Activated gamma-delta T cell (primary cell): ENCODE measurements at places on chromosomes 4 and X.

GRCh38 chr4:140641789-140642439, 73.2 kb upstream of the UCP1 start:
- DNase-seq: no peak

DNA sequence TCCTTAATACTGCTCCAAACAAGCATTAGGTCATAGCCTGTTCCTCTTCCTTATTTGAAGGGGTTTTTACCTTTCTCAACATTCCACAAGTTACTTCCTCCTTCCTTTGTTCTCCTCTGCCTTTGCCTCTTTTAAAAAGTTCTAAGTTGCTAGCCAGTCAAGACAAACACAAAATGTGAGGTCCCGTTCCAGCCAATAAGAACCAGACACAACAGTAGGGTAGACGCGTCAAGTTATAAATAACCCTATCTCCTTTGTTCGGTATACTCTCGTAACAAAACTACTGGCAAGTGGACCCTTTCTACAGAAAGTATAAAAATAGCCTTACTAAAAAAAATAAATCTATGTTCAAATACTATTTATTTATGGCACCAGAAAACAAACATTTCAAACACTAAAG, 6.3 kb upstream of the ACE2 start:
- no peak for DNase-seq

- no peak for DNase-seq
Observed at GRCh38 chr4:113618205-113618604, 143.3 kb downstream of the CAMK2D start.

DNA sequence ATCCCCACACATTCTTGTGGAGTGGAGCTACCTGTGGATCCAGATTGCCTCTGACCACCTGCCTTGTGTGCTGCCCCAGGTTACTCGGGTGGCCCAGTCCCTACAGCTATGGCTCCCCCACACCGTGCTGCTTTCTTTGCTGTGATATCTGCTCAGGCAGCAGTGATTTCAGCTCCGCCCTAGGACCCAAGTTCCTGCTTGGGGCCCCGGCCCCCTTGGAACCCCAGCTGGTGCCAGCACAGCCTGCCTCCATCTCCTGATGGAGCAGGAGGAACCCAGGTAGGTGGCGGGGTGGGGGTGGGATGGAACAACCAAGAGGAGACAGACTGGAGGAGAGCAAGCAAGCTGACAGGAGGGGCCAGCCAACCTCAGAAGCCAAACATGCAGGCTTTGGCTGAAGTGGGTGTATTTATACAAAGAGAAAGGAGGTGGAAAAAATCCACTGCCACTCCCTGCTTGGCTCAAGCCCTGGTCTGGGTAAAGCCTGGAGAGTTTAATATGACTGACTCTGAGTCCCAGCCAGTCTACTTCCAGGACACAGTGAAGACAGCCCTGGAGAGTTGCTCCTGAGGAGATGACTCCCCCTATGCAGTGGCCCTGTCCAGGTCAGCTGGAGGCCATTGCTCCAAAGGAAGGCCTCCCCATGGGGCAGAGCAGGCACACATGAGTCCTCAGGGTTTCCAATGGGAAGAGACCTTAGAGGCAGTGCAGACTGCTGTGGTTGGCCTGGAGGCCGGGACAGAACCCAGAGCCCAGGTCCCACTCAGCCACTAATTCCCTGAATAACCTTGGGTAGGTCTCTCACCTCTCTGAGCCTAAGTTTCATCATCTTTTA, 197.1 kb upstream of the MAMLD1 start:
- no peak for DNase-seq

DNA sequence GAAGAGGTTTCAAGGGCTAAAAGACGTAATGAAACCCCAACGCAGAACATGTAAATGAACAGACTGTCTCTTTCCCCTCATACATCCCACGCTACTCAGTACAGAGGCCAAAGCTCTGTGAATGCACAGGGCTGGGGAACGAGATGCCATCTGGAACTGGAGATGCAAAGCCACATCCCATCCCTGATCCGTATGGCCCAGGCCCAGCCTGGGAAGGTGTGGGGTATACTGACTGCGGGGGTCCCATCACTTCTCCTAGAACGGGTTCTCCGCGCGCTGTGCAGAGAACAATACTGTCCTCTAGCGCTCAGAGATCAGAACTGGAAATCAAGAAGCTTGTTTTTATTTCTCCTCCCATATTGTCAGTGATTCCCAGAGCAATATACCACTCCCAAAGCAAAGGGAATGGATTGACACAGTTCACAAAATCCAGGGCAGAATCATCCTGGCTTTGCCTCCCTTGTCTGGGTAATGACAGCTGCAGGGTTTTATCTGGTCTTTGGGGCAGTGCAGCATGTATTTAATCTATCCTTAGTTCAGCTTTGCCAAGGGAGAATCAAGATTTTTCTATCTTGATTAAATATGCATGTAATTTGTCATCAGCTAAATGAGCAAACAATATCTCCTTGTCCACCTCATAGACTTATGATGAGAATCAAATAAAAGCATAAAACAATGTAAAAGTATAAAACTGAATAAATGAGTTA, 47.3 kb upstream of the TLR3 start:
- no peak for DNase-seq

DNA sequence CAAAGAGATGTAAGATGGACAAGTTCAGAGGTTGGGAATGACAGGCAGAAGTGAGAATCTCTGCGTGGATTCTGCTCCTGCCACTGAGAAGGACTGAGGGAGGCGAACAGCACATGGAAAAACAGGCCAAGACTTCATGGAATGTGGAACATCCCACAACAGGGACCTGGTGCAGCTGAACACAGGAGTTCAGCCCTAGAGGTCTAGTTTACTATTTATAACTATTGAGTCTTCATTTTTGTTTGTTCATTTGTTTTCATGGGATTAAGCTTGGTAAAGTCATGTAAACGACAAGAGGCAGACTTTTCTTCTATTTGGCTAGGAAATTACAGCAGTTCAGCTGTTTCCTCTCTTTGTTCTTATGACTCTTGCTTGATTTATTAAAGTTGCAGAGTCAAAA, 234.5 kb downstream of the MAML3 start:
- no peak for DNase-seq

DNA sequence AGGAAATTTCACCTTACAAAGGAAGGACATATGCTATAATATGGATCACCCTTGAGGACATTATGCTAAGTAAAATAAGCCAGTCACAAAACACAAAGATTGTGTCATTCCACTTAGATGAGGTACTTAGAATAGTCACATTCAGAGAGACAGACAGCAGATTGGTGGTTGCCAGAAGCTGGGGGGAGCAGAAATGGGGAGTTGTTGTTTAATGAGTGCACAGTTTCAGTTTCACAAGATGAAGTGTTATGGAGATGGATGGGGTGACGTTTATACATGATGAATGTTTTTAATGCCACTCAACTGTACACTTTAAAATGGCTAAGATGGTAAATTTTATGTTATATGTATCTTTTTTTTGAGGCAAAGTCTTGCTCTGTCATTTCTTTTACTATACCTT, 14.8 kb upstream of the SPON2 start:
- no peak for DNase-seq

DNA sequence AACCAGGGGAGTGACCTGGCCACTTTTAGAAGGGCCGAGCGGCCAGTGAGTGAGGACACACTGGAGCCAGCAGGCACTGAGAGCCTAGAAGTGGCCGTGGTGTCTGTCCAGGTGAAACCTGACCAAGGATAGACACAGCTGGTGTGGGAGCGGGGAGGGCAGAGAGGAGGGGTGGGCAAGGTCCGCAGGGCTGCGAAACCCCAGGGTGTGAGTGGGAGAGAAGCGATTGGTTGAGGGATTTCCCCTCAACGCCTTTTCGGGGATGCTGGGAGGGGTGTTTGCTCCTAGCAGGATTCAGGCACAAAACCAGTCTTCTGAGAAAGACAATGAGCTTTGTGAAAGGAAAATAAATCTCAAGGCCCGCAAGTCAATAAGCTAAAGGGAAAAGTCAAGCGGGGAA, 33.2 kb upstream of the ARSD start:
- no peak for DNase-seq

DNA sequence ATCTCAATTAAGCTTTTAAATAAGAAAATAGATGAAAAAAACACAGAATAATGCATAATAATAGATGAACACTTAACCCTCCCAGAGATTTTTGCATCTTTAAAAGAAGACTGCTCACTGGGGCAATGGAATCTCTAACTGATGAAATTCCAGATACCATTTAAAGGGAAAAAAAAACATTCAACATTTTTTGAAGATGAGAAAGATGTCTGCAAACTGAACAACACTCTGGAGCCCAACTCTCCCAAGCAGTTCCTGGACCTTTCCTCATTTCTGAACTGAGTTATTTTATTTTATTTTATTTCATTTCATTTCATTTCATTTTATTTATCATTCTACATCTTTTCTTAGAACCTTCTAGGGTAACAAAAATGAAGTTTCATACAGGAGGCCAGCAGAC, 90.7 kb downstream of the CORIN start:
- DNase-seq: no peak

DNA sequence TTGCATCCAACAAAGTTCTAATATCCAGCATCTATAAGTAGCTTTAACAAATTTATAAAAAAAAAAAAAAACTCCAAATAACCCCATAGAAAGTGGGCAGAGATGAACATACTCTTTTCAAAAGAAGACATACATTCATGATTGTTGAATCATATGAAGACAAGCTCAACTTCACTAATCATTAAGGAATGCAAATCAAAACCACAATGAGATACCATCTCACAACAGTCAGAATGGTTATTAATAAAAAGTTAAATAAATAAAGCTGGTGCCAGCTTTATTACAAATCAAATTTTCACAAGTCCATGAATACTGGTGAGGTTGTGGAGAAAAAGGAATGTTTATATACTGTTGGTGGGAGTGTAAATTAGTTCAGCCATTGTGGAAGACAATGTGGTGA, 592.0 kb downstream of the IQCM start:
- no peak for DNase-seq

- no peak for DNase-seq
Observed at GRCh38 chr4:185211035-185211434, 1.6 kb downstream of the SNX25 start.

DNA sequence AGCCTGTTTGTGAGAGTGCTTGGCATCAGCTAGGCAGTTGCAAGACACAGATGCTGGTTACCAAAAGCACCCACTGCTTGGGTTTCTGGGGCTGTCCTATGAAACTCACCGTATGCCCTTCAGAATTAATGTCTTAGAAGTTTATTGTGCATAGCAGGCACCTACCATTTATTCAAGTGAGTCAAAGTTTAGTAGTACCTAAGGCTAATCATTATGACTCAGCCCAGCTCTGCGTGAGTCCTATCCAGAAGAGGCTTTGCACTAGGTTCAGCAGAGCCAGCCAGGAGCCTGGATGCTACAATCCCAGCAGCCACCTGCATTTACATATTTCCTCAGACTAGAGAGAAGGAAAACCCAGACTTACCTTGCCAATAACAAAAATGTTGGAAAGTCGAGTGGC, 4.2 kb downstream of the RPS4X start:
- no peak for DNase-seq

- DNase-seq: no peak
Observed at GRCh38 chr4:123812066-123812390, 415.4 kb downstream of the SPRY1 start.

DNA sequence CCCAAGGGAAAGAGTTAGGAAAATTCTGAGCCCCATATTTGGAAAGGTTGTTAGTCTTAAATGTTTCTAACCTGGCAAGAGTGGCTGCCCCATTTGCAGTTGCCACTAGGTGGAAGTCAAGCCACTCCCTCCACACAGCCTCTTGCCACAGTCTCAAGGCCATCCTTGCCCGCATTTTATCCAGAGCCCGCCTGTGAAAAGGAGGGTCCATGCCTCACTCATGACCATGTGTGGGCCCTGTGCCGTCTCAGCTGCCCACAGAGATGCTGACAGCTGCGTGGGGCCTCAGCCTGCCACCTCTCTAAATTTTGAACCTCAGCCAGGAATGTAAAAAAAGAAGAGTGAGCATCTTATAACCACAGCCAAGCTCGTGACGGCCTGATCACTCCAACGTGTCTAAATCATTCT, 201.5 kb upstream of the FAM241A start:
- no peak for DNase-seq

- peak; percentile 4 for DNase-seq
Observed at GRCh38 chr4:140755774-140756318, 339 bp downstream of the TBC1D9 start.

GRCh38 chr4:41169256-41169800, 45.0 kb downstream of the APBB2 start:
- DNase-seq: no peak

DNA sequence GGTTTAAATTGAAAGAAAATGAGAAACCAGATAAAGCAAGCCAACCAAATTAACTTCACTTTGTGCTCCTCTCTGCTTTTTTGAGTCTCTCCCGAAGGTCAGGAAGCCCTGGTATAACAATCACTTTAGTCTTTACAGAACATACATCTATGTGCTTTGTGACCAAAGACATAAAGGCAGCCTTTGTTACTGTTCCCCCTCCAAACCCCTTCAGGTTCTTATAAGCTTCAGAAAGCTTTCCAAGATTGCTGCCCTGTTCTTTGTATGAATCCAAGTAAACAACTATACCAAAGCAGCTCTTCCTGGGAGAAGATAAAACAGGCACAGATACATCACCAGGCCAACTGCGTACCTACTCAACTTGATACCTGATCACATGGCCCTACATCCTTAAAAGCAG, 28.7 kb downstream of the RLIM start:
- no peak for DNase-seq

- no peak for DNase-seq
Observed at GRCh38 chr4:152500800-152501434, 35.0 kb downstream of the FBXW7 start.

DNA sequence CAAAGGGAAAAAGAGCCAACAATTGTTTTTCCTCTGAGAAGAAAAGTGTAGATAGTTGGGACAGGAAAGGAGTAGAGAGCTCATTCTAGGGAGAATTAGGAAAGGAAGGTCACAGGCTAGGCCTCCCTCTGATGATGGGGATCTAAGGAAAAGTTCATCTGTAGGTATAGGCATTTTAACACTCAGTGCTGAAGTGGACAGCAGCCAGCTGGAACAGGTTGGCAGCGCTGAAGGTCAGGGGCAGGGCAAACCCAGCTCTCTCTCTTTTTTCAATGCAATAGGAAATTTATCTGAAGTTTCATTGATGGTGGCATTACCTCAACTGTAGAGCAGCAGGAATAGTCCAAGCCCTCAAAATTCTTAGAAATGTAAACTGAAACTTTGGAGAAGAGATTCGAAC, 98.5 kb upstream of the ETNPPL start:
- DNase-seq: no peak

GRCh38 chrX:16251782-16252181, 84.5 kb downstream of the MAGEB17 start:
- DNase-seq: no peak

- no peak for DNase-seq
Observed at GRCh38 chr4:47383829-47384427, 79.6 kb downstream of the COMMD8 start.
